ENCODE measurements at places on chromosomes 1 and 21. TPM values are rescaled to one million over a fixed set of nuclear protein-coding genes. Genes with fewer than 3 reads are reported as not detected.

The SPATA21 gene
- total RNA-seq = not detected

The KRTAP21-2 gene
- total RNA-seq = not detected

The MECR gene
- 21.0 TPM for total RNA-seq

The AQP10 gene
- not detected for total RNA-seq

The RNU1-2 gene
- 6,387 TPM for total RNA-seq

The EVA1C gene
- 23.8 TPM for total RNA-seq

The NBPF8 gene
- 3.8 TPM for total RNA-seq

The FUCA1 gene
- total RNA-seq = 7.7 TPM

The TMEM81 gene
- 1.3 TPM for total RNA-seq

The OR2G3 gene
- total RNA-seq = not detected

The LMX1A gene
- total RNA-seq = 0.04 TPM

The TMEM200B gene
- total RNA-seq = 1.4 TPM

The UBL4B gene
- not detected for total RNA-seq

The GRHL3 gene
- total RNA-seq = 177 TPM

The TSPEAR gene
- total RNA-seq = 0.08 TPM

The PTCH2 gene
- 0.40 TPM for total RNA-seq

The DENND2C gene
- 41.4 TPM for total RNA-seq

The GUCA2A gene
- not detected for total RNA-seq

The ENTREP3 gene
- 24.9 TPM for total RNA-seq

The ANGPTL7 gene
- total RNA-seq = not detected

The SPATA45 gene
- not detected for total RNA-seq

The MFSD2A gene
- total RNA-seq = 25.2 TPM

The ZBTB8A gene
- total RNA-seq = 3.1 TPM

The KPRP gene
- 3.6 TPM for total RNA-seq

The TMIGD3 gene
- not detected for total RNA-seq

The MYOC gene
- 0.20 TPM for total RNA-seq

The PLPP3 gene
- 14.7 TPM for total RNA-seq

The ADGRL2 gene
- 40.5 TPM for total RNA-seq
